Omental fat pad (tissue), 4 donors: ENCODE measurements at places on chromosomes 2 and 18. TPM values are rescaled to one million over a fixed set of nuclear protein-coding genes. Genes with fewer than 3 reads are reported as not detected.

GRCh38 chr2:151729837-151730236, 4.4 kb downstream of the NEB start:
- DNase-seq: no peak

DNA sequence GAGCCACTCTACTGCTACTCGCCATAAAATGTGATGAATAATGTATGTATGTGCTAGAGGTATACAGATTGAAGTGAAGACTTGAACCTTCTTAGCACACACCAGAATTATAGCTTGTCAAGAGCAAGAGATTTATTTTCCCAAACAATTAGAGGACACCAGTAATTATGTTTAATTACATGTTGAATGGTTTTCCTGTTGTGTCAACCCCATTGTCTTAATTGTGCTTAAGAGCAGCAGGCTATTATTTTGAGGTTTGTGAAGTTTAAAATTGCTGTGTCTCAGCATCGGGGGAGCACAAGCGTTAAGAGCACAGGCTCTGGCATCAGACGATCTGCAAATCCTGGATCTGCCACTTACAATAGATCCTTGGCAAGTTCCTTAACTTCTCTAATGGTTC, 29.0 kb downstream of the KIF5C start:
- no peak for DNase-seq

Gene MEP1B
- not detected for total RNA-seq

- no peak for DNase-seq
Observed at GRCh38 chr2:222572751-222573174, 83.1 kb downstream of the FARSB start.

Gene HOXD9
- total RNA-seq: 1.5 TPM

- DNase-seq: no peak
Observed at GRCh38 chr2:150085478-150085877, 402.0 kb downstream of the RND3 start.

Gene FOXI3
- total RNA-seq: not detected

Gene AGXT
- total RNA-seq: 0.56 TPM

- no peak for DNase-seq
Observed at GRCh38 chr2:36348721-36349120, 6.9 kb upstream of the CRIM1 start.

DNA sequence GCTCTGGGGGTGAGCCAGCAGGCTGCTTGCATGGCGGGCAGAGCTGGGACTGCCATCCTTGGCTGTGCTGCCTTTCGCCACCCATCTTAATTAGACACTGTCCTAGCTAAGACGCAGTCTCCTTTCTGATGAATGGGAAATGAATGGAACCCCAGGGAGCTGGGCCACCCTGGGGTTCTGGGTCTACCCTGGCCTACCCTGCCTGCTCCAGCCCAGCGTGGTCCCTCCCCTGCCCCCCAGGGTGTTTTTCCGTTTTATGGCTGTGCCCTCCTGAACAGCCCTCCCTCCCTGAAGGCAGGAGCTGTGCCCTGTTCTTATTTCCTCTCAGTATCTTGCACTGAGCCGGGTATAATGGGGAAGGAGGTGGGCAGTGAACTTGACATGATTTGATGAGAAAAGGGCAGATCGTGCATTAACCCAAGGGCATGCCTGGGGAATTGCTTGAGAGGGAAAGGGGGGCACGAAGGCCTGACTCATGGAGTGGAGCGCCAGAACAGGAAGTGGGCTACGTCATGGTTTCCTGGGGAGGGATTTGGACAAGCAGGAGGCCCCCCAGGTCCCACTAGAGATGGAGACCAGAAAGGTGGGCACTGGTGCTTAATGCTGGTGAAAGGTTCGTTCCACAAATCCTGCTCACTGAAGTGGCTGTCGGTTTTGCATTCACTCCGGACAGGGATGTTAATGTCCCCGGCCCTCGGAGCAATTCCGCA, 165.0 kb downstream of the KLHL29 start:
- DNase-seq: no peak

- no peak for DNase-seq
Observed at GRCh38 chr2:99478632-99479031, 11.2 kb downstream of the REV1 start.

- no peak for DNase-seq
Observed at GRCh38 chr2:150630587-150631235, 143.2 kb upstream of the RND3 start.

- no peak for DNase-seq
Observed at GRCh38 chr2:80322311-80322920, 17.9 kb upstream of the LRRTM1 start.

DNA sequence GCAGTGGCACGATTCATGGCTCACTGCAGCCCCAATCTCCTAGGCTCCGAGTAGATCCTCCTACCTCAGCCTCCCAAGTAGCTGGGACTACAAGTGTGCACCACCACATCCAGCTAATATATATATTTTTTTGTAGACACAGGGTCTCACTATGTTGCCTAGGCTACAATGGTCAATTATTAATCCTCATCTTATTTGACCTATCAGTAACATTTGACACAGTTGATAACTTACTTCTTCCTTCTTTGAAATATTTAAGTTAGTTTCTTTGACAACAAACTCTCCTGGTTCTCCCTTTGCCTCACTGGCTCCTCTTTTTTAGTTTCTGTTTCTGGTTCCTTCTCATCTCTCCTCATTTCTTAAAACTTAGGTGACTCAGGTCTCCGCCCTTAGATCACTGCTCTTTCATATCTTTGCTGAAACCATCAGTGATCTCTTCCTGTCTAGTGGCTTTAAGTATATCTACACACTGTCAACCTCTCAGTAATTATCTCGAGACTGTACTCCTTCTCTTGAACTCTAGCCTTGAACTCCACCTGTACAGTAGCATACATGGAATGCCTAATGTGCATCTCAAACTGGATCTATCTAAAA, 11.5 kb downstream of the PGAP1 start:
- DNase-seq: no peak

GRCh38 chr2:105299290-105299689, 30.2 kb downstream of the TGFBRAP1 start:
- DNase-seq: no peak

Gene CXCR4
- total RNA-seq: 38.0 TPM

Gene ANKRD30BL
- not detected for total RNA-seq

DNA sequence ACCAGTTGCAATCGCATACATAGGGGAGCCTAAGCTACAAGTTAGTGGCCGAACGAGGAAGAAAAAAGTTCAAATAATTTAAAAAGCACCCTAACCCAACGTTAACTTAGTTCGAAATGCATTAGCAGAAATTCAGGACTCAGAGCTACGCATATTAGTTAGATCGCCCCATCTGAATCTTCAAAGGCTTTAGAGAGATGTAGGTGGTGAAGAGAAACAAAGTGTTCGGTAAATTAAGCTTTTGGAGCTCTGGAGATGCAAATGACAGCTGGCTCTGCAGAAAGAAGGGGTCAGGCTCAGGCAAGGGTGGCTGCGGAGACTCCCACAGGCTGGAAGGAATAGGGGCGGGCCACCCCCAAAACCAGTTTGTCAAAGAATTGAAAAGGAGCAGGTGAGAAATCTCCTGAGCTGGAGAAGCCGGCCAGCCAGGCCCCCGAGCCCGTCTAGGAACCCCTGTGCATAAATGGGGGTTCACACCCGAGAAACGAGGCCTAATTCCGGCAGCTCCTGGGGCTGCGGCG, 621 bp downstream of the TXNL1 start:
- DNase-seq: no peak

Gene SPATA3
- not detected for total RNA-seq

- no peak for DNase-seq
Observed at GRCh38 chr2:239461291-239462190, 60.7 kb upstream of the HDAC4 start.

Gene HES6
- 9.1 TPM for total RNA-seq

- DNase-seq: no peak
Observed at GRCh38 chr2:47058003-47058931, 96.8 kb downstream of the STPG4 start.

Gene OBSL1
- 68.6 TPM for total RNA-seq

DNA sequence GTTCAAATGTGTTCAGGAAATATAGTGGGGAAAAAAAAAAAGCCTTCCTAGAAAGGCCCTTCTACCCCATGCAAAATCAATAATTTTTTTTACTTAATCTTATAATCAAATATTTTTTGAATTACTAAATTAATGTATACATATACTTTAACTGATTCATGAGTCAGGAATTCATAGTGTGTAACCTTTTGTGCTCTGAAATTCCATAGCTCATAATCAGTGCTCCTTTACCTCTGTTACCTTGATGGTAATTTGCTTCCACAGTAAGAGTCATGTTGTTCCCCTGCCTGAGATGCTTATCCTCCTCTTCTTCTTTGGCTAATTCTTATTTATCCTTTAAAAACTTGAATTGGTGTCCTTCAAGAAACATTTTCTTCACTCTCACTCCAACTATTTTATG, 414.2 kb downstream of the THSD7B start:
- DNase-seq: no peak

- no peak for DNase-seq
Observed at GRCh38 chr2:150609831-150610582, 122.5 kb upstream of the RND3 start.
